NCI-H1694 (cell line): ENCODE measurements at places on chromosomes 16 and 17.

- DNase-seq, result no peak
Measured at GRCh38 chr17:9788601-9789000, 2.8 kb downstream of the DHRS7C start.

- peak; percentile 67 for DNase-seq
Measured at GRCh38 chr17:28494445-28495188, 11.5 kb upstream of the FOXN1 start.

GRCh38 chr17:74639704-74640151, 16.2 kb upstream of the CD300E start:
- DNase-seq, result no peak

DNA sequence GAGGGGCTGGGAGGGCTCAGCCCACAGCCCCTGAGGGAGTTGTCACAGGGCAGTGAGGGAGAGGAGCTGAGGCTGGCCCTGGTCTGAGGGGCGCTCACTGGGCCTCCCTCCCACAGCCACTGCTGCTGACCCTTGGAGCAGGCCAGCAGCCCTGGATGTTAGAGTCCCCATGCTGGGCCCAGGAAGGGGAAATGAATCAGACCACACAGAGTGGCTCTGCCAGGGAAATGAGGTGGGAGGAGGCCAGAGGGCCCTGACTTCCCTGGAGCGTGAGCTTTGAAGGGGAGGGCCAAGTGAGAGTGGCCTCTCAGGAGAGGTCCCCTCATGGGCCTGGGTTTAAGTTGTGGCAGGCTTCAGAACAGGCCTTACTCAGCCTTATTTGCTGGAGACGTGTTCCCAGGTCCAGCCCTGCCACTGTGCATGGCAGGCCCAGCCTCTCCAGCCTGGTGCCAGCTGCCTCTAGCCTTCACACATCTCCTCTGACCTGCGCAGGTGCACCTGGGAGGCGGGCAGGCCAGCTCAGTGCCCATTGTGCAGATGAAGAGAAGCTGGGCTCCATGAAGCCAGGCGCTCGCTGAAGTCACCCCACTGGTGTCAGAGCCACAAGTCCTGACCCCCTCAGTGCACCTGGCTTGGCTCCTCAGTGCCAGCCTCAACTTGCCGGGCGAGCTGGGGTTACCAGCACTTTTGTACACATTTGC, 15.4 kb downstream of the GPT2 start:
- no peak for DNase-seq
